Suprapubic skin (tissue), 4 donors: ENCODE measurements at places on chromosomes 7 and 10.

- DNase-seq, result no peak
Measured at GRCh38 chr7:32879460-32879859, 12.1 kb downstream of the KBTBD2 start.

- DNase-seq, result no peak
Measured at GRCh38 chr10:6274040-6274439, 71.3 kb downstream of the PFKFB3 start.

DNA sequence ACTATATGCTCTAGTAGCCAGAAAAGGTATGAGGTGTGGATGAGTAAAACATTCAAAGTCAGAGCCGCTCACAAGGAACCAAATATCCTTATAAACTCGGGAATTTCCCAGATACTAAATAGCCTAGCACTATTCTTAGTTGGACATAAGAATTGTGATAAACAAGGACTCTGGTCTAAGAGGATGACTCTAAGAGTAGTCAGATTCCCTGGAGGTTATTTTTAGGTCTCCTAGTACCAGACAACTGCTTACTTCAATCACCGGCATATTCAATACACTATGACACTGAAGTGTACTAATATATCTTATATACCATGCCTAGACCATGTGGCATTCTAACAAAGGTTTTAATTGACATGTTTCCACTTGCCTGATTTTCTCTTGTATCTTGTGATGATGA lies 56.5 kb downstream of the LMBR1 start:
- no peak for DNase-seq

GRCh38 chr10:88104223-88104622 lies 240.8 kb downstream of the PTEN start:
- DNase-seq, result no peak

DNA sequence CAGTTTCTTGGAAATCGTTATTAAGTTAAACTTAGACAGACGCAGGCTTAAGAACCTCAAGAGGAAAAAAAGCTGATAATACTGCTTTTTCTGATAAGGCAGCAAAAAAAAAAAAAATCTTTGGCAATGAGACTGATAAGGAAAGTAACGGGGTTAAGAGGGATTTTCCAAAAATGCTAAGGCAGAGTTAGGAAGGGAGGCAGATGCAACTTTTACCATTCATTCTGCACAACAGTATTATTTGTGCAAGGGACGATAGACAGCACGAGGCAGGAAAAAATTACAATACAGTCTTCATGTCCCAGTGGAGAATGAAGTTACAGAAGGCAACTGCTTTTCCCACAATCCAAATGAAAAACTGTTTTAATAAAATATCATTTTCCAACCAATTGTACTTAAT lies 194.0 kb downstream of the DOCK4 start:
- no peak for DNase-seq

DNA sequence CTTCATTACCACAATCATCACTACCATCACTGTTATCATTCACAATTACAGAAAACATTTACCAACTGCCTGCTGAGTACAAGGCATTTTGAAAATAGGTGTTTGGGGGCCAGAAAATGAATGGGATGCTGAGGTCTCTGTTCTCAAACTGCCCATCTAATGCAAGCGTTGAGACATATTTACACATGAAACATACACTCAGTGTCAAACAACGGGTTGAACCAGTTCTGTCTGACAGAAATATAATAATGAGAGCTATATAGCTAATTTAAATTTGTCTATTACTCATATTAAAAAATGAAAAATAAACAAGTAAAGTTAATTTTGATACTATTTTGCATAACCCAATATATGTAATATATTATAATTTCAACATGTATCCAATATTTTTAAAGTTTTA lies 303.1 kb downstream of the KCNMA1 start:
- no peak for DNase-seq

DNA sequence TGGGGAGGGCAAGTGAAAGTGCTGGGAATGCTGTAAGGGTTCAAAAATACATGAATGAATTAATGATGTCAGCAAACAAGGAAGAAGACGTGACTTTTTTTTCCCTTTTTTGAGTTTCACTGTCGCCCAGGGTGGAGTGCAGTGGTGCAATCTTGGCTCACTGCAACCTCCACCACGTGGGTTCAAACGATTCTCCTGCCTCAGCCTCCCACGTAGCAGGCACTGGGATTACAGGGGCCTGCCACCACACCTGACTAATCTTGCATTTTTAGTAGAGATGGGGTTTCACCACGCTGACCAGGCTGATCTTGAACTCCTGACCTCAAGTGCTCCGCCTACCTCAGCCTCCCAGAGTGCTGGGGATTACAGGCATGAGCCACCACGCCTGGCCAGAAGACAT lies 30.0 kb downstream of the DENND10 start:
- DNase-seq, result no peak

- no peak for DNase-seq
Measured at GRCh38 chr7:18504965-18505364, 9.4 kb downstream of the HDAC9 start.

GRCh38 chr10:69572159-69573055 lies 815 bp downstream of the NEUROG3 start:
- no peak for DNase-seq

GRCh38 chr10:78330884-78331283 lies 297.2 kb downstream of the RPS24 start:
- no peak for DNase-seq

- DNase-seq, result no peak
Measured at GRCh38 chr10:6200734-6201515, 1.8 kb upstream of the PFKFB3 start.

DNA sequence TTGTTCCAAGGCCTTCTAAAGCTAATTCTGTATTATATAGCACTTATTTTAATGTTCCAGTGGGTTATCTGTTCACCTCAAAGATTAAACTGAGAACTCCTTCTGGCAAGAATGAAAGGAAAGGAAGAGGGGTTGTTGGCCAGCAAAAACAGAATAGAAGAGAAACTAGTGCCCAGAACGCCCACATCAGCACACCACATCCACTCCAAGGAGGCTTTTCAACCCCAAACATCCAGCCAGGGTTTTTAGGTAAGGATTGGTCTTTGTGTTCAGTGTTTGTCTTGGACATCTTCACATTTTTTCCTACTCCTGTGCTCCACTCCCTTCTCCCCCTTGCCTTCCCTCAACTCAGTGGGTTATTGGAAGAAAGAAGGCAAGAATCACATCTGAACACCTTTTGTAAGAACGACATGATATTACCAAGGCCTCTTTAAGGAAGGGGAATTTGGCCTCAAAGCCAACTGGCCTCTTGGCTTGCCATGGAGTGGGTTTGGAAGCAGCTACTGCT lies 55.8 kb downstream of the BICC1 start:
- no peak for DNase-seq

GRCh38 chr10:29317027-29317420 lies 28.2 kb downstream of the LYZL1 start:
- DNase-seq, result no peak

DNA sequence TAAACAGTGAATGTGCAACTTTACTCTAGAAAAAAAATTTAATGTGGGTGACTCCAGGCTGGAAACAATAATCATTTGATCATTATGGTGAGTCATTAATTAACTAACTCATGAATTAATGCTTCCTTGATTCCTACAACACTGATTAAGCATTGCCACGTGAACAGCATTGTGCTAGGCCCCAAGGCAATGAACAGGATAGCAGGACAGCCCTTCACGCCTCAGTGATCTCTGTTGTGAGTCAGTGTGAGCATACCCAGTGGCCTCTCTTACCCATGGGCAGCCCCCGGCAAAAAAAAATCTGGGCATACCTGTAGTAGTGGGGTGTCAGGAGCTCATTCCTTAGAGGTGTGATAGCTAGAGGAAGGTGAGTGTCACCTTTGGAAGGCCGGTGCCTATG lies 76.0 kb downstream of the DENND2A start:
- DNase-seq, result no peak

GRCh38 chr10:31315453-31315852 lies 3.6 kb upstream of the ZEB1 start:
- no peak for DNase-seq

- DNase-seq, result no peak
Measured at GRCh38 chr10:33808475-33808874, 474.0 kb upstream of the NRP1 start.

DNA sequence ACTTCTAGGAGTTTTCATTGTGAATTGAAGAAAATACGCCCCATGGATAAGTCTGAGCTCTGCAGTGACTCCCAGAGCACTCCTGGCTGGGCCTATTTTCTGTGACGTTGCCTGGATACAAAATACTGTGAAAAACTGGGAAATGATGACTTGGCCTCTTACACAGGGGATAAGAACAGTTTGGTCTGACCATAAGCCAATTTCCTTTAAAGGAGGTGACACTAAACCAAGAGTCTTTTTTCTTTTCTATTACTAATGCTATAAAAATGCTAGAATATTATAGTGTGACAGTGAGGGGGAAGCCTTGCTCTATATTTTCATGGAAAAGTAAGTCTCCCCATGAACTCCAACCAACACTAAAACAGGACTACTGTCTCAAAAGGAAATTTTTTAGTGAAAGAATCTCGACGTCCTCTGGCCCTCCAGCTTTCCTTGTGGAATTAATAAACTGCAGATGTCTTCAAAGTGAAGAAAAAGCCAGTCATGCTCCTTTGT lies 45.5 kb downstream of the MYOF start:
- no peak for DNase-seq
